ENCODE measurements at places on chromosomes 1 and 21.

DNA sequence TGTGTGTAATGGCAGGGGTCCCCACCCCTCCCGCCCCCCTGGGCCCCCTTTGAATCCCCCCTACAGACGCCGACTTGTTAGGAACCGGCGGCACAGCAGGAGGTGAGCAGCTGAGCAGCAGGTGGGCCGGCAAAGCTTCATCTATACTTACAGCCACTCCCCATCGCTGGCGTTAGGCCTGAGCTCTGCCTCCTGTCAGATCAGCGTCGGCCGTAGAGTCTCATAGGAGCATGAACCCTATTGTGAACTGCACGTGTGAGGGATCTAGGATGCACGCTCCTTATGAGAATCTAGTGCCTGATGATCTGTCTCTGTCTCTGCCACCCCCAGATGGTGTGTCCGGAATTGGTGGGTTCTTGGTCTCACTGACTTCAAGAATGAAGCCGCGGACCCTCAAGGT, 14.9 kb upstream of the VPS26C start:
- DNase-seq: no peak

GRCh38 chr1:79845936-79846335, 839.4 kb upstream of the ADGRL4 start:
- DNase-seq: no peak

- no peak for DNase-seq
Measured at GRCh38 chr21:30240661-30241060, 24.8 kb upstream of the CLDN8 start.

GRCh38 chr1:198641501-198641900, 2.7 kb downstream of the PTPRC start:
- DNase-seq: no peak

DNA sequence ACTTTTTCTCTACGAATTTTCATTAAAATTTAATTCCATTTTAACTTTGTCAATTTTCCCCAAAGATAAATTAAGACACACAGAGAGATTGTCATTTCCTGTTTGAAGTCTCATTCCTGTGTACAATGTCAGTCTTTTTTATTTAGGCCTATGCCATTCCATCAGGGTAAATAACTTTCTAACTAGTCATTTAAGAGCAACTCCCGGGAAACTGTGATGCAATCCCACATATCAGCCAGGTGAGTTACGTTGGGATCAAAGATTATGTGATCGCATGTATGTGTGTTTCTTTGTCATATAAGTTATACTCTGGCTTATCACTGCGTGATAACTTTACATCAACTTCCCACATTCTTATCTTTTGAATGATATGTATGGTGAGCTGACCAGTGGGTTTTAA, 86.1 kb upstream of the S1PR1 start:
- no peak for DNase-seq

- DNase-seq: peak; percentile 20
Measured at GRCh38 chr1:153774780-153775457, at the start of gene SLC27A3. TSS of gene SLC27A3 (plus strand) at chr1:153775407. CDS start at chr1:153775498, 91 bp downstream.

DNA sequence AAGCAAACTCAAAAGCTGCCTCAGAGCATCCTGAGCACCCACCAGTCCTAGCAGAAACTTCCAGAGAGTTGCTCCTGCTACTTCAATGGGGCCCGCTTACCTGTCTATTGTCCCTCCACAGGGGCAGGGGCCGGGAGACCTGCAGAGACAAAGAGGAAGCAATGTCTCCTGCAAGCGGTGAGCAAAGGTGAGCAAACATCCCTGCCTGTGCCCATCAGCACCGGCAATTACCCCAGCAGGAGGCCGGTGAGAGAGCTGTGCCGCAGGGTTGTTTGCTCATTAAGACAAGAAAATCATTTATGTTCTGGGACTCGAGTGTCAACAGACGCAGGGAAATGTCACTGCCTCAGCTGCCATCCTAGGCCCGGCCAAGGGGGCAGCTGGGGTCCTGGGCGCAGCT, 53.8 kb upstream of the TARDBP start:
- DNase-seq: no peak

GRCh38 chr1:48194801-48195200, 27.7 kb upstream of the SLC5A9 start:
- no peak for DNase-seq

- DNase-seq: no peak
Measured at GRCh38 chr1:231983588-231984193, 357.1 kb downstream of the DISC1 start.

- DNase-seq: no peak
Measured at GRCh38 chr1:115491298-115492018, 150.3 kb upstream of the VANGL1 start.

GRCh38 chr1:156751757-156752481, 444 bp upstream of the HDGF start:
- peak; percentile 98 for DNase-seq
